ENCODE measurements at places on chromosomes 7 and 10.
A peak's percentile ranks its signal among the peaks of the same experiment; 100 is the strongest.

DNA sequence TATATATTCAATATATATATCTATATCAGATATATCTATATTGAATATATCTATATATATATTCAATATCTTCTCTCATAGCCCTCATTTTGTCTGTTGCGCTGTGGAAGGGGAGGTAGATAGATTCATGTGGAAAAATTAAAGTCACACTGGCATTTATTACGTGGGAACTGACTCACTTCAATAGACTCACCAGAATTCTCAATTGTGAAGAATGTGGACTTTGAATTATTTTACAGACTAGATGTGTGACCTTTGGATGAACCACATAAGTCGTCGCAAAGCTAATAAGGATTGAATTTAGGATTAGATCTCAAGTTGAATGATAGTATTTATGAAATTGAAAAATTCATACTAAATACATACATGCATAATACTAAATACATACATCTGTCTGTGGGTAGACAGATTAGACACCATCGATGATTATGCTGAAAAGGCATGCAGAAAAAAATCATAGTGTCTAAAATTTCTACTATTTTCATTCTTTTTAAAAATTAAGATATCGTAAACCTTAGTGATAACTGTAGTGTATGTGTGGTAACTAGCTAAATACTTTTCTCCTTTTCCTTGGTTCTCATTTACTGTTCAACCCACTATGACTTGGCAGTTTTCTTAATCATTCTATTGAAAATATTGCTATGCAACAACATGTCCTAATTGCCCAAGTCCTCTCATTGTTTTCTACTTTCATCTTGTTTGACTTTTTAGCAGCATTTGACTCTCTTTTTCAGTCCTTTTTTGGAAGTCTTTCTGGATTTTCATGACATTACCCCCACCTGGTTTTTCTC lies 61.8 kb upstream of the A1CF start:
- no peak for DNase-seq

DNA sequence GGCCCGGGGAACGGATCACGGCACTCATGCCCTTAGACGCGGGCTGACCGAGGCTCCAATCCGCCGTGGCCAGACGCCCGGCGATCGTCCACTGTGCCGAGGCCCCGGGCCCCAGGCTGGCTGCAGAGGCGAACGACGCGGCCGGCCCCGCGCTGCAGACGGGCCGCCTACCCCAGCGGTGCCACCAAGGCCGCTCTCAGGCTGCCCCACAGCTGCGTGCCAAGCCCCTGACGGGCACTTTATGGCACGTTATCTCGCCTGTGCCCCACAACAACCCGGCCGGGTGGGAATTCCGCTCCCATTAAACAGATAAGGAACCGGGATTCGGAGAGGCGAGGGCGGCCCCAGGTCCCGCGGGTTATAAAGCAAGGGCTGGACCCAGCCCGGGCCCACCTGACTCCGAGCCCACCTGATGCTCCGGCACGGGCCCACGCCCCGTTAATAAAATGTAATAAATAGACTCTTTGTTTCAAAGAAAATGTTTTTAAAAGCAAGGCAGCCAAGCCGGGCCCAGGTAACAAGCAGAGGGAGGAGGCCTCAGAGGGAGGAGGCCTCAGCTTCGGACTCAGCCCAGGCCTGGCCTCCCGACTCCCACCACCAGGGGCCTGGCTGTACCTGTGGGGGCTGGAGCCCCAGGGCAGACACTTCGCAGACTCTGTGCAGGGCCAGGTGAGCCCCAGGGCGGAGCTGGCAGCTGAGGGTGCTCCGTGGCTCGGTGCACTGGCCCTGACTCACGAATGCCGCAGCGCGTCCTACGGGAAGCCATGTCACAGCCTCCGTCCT lies 79.7 kb downstream of the FOXL3 start:
- no peak for DNase-seq

DNA sequence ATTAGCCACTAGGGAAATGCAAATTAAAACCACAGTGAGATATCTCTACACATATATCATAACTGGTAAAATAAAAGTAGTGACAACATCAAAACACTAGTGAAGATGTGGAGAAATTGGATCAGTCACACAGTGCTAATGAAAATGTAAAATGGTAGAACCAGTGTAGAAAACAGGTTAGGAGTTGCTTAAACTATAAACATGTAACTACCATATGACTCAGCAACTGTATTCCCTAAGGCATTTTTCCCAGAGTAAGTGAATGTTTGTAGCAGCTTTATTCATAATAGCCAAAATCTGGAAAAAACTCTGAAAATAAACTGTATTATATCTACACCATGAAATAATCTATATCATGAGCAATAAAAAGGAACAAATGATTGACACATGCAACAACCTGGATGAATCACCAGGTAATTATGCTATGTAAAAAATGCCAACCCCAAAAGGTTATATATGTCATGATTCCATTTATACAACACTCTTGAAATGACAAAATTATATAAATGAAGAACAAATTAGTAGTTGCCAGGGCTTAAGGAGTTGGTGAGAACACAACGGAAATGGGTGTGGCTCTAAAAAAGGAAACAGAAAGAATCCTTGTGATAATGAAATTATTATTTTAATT lies 22.8 kb downstream of the SLC25A40 start:
- no peak for DNase-seq

DNA sequence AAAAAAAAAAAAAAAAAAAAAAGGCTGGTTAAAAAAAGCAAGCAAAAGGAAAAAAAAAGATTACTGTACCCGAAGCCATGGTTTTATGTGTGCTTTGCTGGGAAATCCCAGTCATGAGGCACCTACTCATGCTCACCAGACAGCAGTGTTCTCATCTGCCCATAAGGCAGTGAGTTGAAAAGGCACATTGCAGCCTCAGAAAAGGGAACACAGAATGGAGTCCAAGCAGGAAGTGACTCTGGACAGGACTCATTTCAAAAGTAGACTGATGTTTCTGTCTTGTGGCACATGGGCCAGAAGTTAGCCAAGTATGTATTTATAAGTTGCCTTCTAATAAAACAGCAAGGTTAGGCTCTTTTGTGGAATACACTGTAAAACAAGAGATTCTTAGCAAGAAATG lies 40.2 kb downstream of the PDSS1 start:
- peak; percentile 29 for DNase-seq

- no peak for DNase-seq
Observed at GRCh38 chr10:62268027-62268398, 631 bp downstream of the RTKN2 start.
